Activated CD8-positive, alpha-beta memory T cell treated with anti-CD3 and anti-CD28 coated beads for 1 hour (primary cell): ENCODE measurements at places on chromosomes 2 and 18.

DNA sequence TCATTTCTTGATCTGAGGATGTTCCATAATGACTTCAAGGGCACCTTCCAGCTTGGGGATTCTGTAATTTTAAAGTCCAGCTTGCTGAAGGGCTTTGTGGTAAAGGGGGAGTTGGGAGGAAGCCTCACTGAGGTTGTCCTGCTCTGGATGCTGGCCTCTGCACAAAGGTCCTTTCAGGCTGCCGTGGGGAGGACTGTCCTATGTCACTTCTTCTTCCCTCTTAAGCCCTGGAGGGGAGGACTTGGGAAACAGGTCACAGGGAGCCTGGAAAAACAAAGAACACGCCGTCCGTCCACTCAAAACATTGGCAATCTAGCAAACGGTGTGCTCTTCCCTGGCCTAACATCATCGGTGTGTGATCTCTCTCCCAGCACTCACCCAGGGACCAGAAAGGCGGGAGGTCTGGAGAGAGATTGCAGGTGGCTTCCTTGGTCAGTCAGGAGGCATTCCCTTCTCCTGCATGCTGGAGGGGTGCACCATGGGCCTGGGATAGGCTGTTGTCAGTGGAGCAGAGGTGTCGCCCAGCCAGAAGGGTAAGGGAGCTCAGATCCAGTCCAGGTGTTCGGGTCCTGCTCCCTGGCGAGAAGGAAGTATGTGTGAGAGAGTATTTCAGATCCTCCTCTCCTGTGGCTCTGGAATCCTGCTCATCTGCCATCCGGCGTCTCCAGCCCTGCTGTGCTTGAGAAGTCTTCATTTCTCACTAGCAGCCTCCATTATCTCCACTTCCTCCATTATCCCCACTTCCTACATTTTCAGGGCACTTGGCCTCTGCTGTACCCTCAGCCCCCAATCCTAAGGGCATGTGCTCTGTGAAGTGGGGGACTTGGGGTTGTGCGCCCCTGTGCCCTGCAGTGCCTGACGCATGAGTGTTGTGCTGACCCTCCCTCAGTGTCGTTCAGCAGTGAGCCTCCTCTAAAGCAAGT is 20.1 kb downstream of the ASAP2 start:
- no peak for DNase-seq

GRCh38 chr2:164786787-164787186 is 54.8 kb downstream of the COBLL1 start:
- no peak for DNase-seq

GRCh38 chr18:2606335-2606734 is 35.0 kb downstream of the NDC80 start:
- no peak for DNase-seq

DNA sequence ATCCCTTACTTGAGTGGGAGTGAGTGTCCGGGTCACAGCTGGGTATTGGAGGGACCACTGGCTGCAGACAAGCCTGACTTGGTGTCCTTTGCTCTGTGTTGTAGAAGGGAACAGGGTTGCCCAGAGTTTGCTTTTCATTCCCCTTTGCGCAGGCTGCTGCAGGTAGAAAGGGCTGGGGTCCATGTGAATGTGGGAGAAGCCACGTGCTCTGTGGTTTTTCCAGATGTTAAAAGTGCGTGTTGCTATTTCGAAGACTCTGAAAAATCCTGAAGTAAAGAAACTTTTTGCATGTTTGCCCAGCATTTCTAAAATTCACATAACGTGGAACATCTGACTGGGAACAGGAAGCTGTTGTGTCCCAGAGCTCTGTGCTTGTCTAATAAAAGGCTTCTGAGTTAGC is 28.8 kb downstream of the GLI2 start:
- DNase-seq = no peak

DNA sequence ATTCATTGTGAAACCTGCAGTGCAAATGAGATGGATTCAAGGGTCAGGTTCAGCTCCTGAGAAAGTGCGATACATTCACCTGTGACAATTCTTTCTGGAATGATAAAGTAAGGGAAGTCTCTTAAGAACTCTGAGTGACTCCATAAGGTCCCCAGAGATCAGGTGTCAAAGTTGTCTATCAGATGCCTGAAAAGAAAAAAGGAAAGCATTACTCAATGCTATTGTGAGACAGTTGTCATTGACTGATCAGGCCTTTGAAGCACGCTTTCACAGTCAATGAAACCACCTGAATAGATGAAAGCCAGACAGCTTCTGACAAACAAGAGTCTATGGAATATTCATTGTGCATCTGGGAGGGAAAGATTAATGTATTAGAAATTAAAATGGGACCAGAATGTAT is 252.7 kb upstream of the GALNT5 start:
- DNase-seq = no peak

DNA sequence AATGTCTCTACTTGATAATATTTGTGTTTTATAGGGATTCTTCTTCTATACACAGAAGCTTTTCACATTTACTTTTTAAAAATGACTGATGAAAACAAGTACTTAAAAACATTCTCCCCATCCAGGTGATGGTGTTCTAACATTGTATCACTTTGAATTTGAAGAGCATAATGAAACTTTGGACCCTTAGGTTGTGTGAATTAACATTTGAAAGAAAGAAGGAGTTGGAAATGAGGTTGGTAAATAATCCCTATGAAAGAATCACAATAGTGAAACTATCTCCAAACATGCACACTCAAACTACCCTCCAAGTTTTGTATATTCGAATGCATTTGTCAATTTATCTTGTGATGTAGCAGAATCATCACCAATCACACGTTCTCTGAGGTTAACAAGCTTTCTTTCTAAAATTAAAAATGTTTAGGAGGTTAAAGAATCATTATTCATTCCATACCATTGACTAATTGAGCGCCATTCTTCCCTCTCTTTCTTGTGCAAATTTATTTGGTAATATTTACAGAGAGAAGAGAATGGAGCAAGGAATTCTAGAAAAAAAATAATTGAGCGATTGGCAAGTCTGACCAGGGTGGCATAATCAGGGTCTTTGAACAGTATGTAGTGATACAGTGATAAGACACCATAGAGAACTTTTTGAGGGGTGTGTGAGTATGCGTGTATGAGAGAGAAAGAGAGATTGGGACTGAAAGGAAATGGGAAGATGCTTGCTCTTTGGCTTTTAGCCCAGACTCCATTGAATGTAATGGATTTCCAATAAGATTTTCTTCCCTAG is 260.0 kb upstream of the NRXN1 start:
- DNase-seq = no peak

DNA sequence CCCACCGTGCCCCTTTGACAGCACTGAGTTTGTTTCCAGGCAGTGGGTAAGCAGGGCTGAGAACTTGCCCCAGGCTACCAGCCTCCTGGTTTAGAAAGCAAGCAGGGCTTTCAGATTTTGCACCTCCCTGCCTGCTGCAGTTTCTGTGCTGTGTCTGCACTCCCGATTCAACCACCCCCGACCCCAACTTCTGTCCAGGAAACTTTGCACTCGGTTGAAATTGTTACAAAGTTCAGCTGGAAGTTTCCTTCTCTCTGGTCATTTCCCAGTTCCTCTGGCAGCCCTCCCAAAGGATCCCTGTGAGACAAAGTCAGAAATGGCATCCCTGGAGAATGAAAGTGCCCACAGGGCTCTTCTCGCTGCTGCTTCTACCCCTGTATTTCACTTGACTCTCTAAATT is 12.4 kb upstream of the UPP2 start:
- no peak for DNase-seq

DNA sequence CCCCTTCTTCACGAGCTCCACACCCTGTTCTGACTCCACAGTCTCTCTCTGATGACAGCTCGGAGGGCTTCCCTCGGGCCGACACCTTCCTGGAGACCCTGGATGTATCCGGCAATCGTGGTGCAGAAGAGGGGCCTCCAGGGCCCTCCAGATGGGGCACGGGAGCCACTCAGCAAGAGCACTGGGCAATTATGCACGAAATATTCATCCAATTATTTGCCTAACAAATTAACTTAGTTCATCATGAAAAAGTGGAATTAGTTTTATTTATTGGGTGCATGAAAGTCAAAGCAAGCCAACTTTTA is 277.3 kb upstream of the HDAC4 start:
- no peak for DNase-seq

GRCh38 chr2:230685178-230685577 is 27.5 kb upstream of the CAB39 start:
- no peak for DNase-seq

DNA sequence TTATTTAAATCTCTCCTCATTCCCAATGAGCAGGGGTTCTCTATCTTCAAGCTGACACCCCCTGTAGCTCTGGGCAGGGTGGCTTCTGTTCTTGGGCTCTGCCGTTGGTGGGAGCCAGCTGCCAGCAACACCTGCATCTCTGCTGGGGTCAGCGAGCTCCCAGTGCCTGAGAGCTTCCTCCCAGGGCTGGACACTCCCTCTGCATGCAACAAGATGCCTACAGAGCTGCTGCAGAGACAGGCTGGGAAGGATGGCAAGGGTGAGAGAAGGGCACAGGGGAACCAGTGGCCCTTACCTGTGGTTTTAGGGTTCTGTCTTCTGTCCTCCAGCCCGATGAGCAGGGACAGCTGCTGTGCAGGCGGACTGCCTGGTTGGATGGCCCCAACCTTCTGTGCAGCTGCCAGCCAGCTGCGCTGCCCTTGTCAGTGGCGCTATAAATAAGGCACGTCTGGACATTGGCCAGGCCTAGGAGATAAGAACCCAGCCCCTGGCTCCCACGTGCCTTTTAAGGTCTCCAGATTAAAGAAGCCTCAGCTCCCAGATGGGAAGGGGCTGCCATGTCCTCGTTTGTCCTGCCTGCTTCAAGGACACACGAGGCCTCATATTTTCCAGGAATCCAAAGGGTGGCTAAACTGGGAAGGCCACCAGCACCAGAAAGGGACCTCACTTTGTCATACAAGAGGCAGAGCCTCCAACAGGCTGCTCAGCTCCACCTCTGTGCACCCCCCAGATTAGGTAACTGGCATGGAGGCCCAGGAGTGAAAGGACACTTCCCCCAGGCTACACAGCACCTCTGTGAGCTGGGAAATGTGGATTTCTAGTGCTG is 39.5 kb upstream of the FHL2 start:
- DNase-seq = no peak

DNA sequence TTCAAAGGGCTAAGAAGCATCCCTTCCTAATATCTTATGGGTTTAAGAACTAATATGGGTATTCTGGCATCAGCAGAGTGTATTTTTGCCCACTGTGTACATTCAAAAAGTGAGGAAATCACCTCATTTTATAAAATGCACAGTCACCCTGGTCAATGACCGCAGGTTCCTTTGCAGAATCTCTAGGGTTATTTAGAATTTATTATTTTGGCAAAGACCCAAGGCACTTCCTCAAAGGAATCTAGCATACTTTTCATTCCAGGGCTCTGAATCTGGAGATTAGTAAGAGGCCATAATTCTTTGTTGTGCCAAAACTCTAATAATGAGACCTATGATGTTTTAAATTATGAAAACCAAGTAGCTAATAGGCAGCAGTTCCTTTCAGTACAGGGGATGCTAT is 27.2 kb upstream of the CDH2 start:
- no peak for DNase-seq

DNA sequence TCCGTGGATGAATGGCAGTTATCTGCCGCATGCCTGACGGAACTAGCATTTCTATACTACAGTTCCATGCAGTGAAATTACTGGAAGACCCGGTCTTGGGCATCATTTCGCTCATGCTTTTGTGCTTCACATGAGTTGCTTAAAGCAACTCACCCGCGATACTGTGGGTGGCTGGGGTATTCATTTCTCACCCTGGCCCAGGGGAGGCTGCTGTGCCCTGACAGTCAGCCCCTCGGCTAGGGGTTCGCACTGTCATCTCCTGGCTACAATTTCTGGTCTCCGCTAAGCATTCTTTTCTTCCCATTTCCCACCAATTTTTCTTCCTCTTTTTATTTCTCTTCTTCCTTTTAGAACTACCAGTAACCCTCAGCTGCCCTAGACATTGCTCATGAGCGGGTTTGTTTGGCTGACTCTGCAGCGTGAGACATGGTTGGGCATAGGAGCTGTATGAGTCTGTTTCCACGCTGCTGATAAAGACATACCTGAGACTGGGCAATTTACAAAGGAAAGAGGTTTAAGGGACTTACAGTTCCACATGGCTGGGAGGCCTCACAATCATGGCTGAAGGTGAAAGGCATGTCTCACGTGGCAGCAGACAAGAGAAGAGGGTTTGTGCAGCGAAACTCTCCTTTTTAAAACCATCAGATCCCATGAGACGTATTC is 16.5 kb upstream of the CNDP2 start:
- DNase-seq = no peak

GRCh38 chr18:44130376-44130942 is 550.2 kb upstream of the SETBP1 start:
- no peak for DNase-seq

- DNase-seq = no peak
Observed at GRCh38 chr2:8573234-8573941, 108.5 kb upstream of the ID2 start.

- DNase-seq = no peak
Observed at GRCh38 chr2:126881591-126881990, 17.1 kb upstream of the TEX51 start.

GRCh38 chr2:229339618-229340017 is 68.5 kb upstream of the PID1 start:
- no peak for DNase-seq

- no peak for DNase-seq
Observed at GRCh38 chr2:235958931-235959410, 209.2 kb downstream of the GBX2 start.

GRCh38 chr2:44205169-44205568 is 36.5 kb downstream of the PPM1B start:
- DNase-seq = no peak

- no peak for DNase-seq
Observed at GRCh38 chr2:25421289-25421688, 79.6 kb upstream of the DNMT3A start.

- DNase-seq = no peak
Observed at GRCh38 chr2:46344706-46345105, 47.5 kb downstream of the EPAS1 start.

DNA sequence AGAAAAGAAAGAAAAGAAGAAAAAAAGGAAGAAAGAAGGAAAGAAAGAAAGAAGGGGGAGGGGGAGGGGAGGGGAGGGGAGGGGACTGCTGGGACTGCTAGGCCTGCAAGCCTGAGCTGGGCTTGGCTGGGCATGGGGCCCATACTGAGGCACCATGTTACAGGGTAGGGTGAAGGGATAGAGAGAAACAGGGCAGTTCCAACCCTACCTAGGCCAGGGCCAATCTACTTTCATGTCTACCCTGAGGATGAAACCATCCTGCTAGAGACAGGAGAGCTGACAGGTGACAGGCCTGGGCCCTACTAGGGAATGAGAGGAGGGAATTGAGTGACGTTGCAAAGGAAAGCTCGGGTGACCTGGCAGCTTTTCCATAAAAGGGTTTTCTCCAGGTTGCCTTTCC is 41.7 kb downstream of the TEX44 start:
- DNase-seq = no peak

- no peak for DNase-seq
Observed at GRCh38 chr2:158610059-158610458, 153.3 kb downstream of the PKP4 start.

GRCh38 chr2:217248312-217248935 is 388.6 kb upstream of the TNP1 start:
- DNase-seq = no peak

- DNase-seq = no peak
Observed at GRCh38 chr2:2793925-2794560, 463.0 kb upstream of the MYT1L start.
